ENCODE measurements at places on chromosomes 11 and 22. TPM values are rescaled to one million over a fixed set of nuclear protein-coding genes. Genes with fewer than 3 reads are reported as not detected.

GRCh38 chr11:13284776-13285588 is 7.4 kb downstream of the BMAL1 start:
- no peak for DNase-seq

GRCh38 chr11:58392746-58393145 is 13.9 kb downstream of the OR5B3 start:
- no peak for DNase-seq

GRCh38 chr11:128298271-128298670 is 289.1 kb downstream of the ETS1 start:
- DNase-seq: no peak

DNA sequence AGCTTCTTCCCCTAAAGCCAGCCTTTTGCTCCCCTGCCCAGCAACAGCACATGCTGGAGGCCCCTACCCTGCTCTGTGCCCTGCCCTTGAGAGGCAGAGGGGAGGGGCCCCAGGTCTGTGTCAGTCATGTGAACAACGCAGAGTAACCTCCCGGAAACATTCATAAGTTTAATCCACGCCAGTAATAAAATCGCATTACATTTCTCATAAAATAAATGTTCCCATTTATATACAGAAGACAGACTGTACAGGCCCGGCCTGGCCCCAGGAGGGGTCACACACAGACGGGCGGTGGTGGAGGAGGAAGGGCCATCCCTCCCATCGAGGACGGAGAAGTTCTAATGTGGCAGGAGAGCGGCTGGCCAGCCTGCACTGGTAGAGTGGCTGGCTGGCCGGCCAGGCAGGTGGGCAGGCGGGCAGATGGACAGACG is 39.5 kb downstream of the LMO1 start:
- no peak for DNase-seq

DNA sequence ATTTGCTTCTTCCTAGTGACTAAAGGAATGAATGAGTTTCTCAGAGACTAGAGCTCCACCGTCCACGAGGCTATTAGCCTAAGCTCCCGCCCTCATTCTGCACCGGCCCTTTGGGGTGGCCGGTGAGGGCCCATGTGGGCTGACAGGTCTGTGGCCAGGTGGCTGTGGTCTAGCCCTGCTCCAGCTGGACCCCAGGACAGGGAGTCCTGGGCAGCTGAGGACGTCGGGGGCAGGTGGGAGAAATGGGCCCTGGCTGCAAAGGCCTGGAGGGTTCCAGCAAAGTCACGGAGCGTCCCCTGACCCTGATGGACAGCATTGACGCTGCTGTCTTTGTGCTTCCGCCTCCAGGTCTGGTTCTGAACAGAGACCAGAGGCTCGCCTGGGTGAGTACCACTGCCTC is 12.2 kb downstream of the SERHL2 start:
- DNase-seq: no peak

GRCh38 chr11:68994161-68994893 is 13.5 kb upstream of the MRGPRD start:
- no peak for DNase-seq

- DNase-seq: no peak
Observed at GRCh38 chr11:80103142-80103859, 662.5 kb upstream of the TENM4 start.

DNA sequence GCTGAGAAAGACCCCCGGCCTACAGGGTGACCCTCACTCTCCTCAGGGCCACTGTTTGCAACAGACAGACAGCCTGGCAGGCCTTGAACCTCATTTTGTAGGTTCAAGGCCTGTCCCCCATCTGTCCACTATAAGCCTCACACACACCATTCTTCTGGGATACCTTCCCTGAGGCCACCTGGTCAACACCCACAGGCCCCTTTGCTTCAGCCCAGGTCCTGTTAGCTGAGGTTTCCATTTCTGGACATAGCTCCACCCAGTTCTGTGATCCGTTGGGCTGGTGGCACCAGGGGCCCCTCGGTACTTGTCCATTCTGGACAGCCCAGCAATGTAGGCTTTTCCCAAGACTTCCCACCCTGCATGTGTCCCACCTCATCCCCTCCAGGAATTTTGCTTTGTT is 3.1 kb downstream of the MIF start:
- no peak for DNase-seq

DNA sequence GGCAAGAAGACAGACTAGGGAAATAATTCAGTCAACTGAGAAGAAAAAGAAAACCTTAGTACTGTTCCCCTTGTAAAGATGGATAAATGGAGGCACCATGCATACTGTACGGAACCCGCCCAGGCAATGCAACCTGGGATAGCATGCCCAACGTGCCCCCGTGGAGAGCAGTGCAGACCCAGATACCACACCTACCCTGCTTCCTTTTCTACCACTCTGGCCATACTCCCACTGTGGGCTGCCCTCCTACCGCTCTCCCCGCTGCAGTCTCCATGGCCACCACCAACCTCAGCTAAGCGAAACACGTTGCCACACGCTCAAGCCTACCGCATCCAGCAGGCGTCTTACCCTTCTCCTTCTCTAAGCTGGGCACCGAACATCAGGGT is 117.4 kb upstream of the SERPIND1 start:
- DNase-seq: no peak

DNA sequence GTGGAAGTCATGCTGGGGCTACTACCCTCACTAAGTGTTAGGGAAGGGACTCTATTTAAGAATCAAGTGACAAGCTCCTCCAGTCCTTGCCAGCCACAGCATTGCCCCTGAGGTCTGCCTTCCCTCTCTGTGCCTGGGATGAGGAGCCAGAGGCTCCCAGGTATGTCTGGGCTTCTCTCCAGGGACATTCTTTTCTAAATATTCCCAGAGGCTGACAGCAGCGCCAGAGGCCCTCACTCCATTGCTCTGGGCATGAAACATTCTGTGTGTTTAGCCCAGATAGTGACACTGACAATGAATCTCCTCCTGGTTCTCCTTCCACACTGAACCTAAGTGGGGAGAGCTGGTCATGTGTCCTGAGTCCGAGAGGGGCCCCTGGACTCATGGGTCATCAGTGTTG is 2.2 kb downstream of the OR51E1 start:
- no peak for DNase-seq

DNA sequence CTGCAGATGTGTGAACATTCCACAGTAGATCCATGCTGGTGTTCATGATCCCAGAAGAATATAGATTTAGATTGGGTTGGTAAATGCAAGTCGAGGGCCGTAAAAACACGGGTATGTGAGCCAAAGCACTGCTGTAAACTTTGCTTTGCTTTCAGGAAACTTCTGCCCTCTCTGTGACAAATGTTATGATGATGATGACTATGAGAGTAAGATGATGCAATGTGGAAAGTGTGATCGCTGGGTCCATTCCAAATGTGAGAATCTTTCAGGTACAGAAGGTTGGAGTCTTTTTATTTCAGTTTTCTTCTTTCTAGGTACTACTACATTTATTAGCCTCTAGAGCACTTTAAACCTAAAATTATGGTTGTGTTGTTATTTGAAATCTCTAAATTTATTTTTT is 36.2 kb upstream of the TTC36 start:
- DNase-seq: no peak

DNA sequence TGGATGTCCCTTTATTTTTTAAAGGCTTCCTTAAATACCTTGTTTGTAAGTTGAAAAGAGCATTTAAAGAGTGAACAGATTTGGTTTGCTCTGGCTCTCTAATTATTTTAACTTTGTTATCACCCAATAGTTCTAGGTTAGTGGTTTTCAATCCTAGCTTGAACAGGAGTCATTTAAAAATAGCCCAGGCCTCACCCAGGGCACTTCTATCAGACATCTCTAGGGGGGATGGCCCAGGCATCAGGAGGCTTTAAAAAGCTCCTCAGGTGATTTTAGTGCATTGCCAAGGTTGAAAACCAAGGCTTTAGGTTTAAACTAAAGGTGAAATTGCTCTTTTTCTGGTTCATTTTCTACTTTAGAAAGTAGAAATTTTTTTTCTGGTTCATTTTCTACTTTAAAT is 8.3 kb downstream of the CAT start:
- DNase-seq: no peak

DNA sequence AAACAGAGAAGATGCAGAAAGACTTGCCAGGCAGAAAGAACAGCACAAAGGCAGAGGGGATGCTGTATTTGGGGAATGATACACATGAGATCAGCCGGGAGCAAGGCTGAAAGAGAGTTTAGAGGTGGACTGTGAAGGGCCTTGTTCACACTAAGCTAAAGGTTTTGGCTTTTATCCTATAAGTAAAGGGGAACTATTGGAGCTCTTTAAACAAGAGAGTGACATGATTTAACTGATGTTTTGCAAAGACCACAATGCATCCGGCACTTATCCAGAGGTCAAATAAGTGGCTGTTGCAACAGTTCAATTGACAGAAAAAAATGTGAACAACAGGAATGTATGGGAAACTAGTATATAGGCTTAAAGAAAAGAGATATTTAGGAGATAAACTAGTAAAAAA is 64.7 kb upstream of the RRAS2 start:
- DNase-seq: no peak

DNA sequence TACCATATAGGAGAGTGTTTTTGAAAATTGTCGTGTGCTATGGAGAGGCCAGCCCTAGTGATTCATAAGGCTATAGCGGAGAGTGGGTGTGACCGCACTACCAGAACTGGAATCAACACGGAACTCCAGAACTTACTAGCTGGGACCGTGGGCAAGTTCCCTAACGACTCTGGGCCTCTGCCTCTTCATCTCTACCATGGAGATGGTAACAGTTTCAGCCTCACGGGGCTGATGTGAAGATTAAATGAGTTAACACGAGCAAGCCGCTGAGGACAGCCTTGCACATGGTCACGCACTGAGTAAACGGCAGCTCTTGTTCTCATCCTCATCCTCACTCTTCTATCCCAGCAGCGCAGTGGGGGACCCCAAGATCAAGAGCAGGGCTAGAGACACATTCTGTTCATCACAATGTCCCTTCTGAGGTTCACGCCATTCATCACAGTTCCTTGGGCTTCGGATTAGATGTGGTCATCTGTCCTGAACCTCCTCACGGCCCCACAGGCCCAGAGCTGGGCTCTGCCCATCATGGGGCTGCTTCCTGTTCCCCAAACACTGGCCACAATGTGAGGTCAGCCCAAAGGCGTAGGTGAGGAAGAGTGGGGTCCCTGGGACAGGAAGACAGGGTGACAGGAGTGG is 47.2 kb upstream of the CD5 start:
- no peak for DNase-seq

DNA sequence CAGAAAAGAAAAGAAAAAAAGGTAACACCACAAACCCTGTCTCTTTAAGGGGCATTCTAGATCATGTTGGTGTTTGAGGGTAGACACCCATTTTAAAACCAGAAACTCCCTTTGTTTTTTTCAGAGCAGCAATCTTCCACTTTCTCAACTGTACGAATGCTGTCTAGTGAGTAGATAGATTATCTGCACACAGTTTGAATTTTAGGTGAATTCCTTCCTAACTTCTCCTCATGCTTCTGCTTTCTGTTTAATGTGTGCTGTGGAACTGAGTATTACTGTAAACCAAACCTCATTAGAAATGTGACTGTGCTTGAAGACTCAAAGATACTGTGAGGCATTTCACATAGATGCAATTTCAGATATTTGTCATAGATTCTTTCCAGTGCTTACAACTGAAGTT is 102.4 kb downstream of the PRMT3 start:
- DNase-seq: no peak

- peak; percentile 94 for DNase-seq
Observed at GRCh38 chr11:9568854-9569587, 4.4 kb upstream of the WEE1 start.

GRCh38 chr11:12938590-12939247 is 70.4 kb upstream of the RASSF10 start:
- DNase-seq: no peak

GRCh38 chr11:116778556-116778955 is 5.8 kb upstream of the BUD13 start:
- DNase-seq: no peak

The GGT5 gene
- total RNA-seq: 3.4 TPM

The OR10D3 gene
- total RNA-seq: not detected

The IGLL5 gene
- 0.69 TPM for total RNA-seq

The OR5P2 gene
- 7.9 TPM for total RNA-seq

The MIAT gene
- total RNA-seq: 3.3 TPM

The MPEG1 gene
- 13.7 TPM for total RNA-seq

The OR52N1 gene
- not detected for total RNA-seq
